ENCODE measurements at places on chromosomes 11 and 22.

GRCh38 chr11:70063121-70063520 lies 15.0 kb upstream of the ANO1 start:
- no peak for DNase-seq

GRCh38 chr22:45686004-45686403 lies 14.4 kb downstream of the ATXN10 start:
- no peak for DNase-seq

GRCh38 chr11:27505781-27506180 lies 788 bp downstream of the LIN7C start:
- no peak for DNase-seq

DNA sequence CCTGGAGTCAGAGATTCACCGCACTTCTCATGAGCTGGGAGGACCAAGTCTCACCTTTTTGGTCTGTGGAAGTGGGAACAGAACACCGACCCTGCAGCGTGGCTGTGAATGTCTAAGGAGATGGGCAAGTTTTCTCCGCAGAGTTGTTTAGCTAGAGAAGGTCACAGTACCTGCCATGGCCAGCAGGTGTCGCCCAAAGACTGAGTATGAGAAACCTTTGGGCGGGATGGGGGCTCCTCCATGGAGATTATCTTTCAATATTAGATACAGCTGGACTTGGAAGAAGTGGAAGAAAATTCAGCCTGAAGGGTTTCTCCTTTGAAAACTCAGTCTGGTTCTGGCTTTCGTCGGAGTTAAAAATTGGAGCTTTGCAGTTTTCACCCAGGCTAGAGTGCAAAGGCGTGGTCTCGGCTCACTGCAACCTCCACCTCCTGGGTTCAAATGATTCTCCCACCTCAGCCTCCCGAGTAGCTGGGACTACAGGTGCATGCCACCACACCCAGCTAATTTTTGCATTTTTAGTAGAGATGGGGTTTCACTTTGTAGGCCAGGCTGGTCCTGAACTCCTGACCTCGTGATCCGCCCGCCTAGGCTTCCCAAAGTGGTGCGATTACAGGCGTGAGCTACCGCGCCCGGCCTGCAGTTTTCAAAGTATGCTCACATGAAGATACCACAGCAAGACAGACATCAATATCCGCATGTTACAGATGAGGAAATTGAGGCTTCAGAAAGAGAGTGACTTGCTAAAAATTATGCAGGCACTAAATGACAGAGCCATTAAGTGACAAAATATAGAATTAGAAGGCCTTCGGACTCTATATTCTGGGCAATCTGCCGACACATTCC lies 10.7 kb upstream of the DSCAML1 start:
- no peak for DNase-seq

DNA sequence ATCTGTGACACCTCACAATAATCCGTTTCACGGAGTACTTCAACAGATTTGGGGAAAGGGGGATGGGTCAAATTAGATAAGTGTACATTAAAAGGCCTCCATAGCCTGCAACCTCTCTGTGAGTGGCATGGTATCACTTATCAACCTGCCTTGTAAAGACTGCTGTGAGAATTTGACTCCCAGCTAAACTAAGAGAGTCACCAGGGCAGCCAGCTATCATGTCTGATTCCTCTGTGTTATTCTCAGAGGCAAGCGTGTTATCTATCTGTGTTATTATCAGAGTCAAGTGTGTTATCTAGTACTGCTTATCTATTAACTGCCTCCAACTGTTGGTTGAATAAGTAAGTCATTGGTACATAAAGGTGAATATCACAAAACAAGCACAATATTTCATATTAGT lies 4.1 kb upstream of the FAM83F start:
- no peak for DNase-seq

GRCh38 chr11:72821221-72821919 lies 7.2 kb downstream of the ATG16L2 start:
- DNase-seq, result no peak

DNA sequence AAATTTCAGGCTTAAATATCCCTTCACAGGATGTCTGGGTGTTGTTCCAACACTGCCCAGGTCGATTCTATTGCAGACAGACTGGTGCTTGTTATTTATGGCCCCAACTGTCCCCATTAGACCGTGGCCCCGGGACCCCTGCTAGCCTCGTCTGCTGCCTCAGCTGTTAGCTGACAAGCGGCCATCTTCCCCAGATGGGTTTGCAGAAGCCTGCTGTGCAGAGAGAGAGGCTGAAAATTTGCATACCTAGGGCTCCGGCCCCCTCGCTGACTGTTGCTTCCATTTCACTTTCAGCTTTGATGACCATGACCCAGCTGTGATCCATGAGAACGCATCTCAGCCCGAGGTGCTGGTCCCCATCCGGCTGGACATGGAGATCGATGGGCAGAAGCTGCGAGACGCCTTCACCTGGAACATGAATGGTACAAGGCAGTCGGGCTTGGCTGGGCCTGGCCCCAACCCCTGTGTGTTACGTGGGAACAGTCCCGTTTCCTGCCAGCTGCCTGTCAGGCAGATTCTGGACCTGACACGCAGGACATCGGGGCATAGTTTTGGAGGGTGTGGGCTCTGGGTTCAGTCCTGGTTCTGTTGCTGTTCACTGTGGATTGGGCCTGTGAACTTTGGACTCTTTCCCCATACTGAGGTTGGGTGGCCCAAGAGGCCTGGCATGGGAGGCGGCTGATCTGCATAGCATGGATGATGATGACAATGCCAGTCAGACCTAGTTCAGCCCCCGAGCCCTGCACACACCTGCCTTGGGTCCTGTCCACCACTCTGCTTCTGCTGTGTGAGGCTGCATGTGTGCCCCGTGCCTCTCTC lies 16.4 kb downstream of the SMARCB1 start:
- no peak for DNase-seq

DNA sequence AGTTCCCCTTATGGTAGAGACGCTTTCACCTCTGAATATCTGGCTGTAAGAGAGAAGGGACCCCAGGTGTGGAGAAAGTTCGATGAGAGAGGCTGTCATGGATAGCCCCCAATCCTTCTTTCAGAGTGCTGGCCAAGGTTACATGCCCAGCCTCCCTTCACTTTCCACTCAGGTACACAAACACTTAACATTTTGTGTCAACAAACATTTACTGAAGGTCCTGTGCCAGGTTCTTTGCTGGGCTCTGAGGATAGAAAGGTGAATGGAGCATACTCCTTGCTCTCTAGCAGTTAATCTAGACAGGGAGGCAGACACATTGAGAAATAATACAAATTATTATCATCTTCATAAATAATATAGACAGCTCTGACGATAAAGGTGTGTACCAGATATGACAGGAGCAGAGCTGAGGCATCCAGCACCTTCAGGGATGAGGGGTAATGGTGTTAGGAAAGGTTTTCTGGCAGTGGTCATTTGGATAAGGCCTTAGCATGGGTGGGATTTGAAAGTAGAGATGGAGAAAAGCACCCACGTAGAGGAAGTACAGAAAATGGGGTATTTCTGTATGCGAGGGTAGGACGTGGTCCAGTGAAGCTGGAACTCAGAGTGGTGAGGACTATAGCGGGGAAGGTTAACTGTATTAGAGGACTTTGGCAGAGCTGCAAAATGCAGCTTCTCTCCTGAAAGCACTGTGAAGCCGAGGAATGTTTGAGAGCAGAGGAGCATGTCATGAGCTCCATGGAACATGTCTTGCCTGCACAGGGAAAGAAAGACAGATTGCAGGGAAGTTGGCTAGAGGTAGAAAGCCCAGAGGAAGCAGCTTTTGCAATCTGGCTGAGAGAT lies 19.6 kb downstream of the PPFIBP2 start:
- no peak for DNase-seq
